ENCODE measurements at places on chromosomes 2 and 18. TPM values are rescaled to one million over a fixed set of nuclear protein-coding genes. Genes with fewer than 3 reads are reported as not detected.

Gene IL1RN
- total RNA-seq, result not detected

Gene TANK
- total RNA-seq, result 27.6 TPM

Gene AGBL5
- total RNA-seq, result 24.2 TPM

Gene EML6
- under 0.01 TPM for total RNA-seq

Gene SP140
- 2.0 TPM for total RNA-seq

Gene CD226
- under 0.01 TPM for total RNA-seq

Gene LIMS4
- total RNA-seq, result not detected

Gene CDH20
- total RNA-seq, result under 0.01 TPM

Gene APOB
- total RNA-seq, result not detected

Gene LCT
- not detected for total RNA-seq

Gene ELOA2
- total RNA-seq, result not detected

Gene CHMP1B
- 25.6 TPM for total RNA-seq

Gene PECR
- 7.0 TPM for total RNA-seq

Gene SLC4A5
- under 0.01 TPM for total RNA-seq

Gene EVX2
- not detected for total RNA-seq

Gene CRYBA2
- total RNA-seq, result not detected

Gene ZAP70
- total RNA-seq, result not detected

Gene MARS2
- 3.1 TPM for total RNA-seq

Gene TPO
- not detected for total RNA-seq

Gene SKOR2
- total RNA-seq, result not detected

Gene C2orf92
- 0.15 TPM for total RNA-seq

Gene PJVK
- 0.84 TPM for total RNA-seq

Gene WDR7
- total RNA-seq, result 6.8 TPM

Gene NEB
- 0.17 TPM for total RNA-seq

Gene SCN9A
- 13.6 TPM for total RNA-seq

Gene EFR3B
- total RNA-seq, result 0.50 TPM

Gene CAPN14
- under 0.01 TPM for total RNA-seq

Gene TNFAIP6
- 7.4 TPM for total RNA-seq

Gene ANKRD36C
- 8.3 TPM for total RNA-seq

Gene KATNAL2
- total RNA-seq, result 1.7 TPM

Gene AMER3
- total RNA-seq, result not detected

Gene LIMS2
- total RNA-seq, result 0.30 TPM

Gene HOXD9
- total RNA-seq, result not detected

Gene MYL1
- total RNA-seq, result not detected

Gene NAT8
- not detected for total RNA-seq

Gene LYPD1
- total RNA-seq, result 0.34 TPM

Gene OTX1
- 0.17 TPM for total RNA-seq

Gene KIF1A
- total RNA-seq, result not detected

Gene EGR4
- total RNA-seq, result not detected

Gene YES1
- total RNA-seq, result 103 TPM

Gene LOXHD1
- not detected for total RNA-seq

Gene GPR75
- total RNA-seq, result 0.67 TPM

Gene MTLN
- 77.5 TPM for total RNA-seq

Gene RESP18
- not detected for total RNA-seq

Gene MYO5B
- 0.17 TPM for total RNA-seq

Gene SH3BP4
- 62.1 TPM for total RNA-seq

Gene ADRA2B
- total RNA-seq, result not detected

Measured in bronchus fibroblast of lung (primary cell).